ENCODE measurements at places on chromosomes 16 and 17.
A peak's percentile ranks its signal among the peaks of the same experiment; 100 is the strongest.

DNA sequence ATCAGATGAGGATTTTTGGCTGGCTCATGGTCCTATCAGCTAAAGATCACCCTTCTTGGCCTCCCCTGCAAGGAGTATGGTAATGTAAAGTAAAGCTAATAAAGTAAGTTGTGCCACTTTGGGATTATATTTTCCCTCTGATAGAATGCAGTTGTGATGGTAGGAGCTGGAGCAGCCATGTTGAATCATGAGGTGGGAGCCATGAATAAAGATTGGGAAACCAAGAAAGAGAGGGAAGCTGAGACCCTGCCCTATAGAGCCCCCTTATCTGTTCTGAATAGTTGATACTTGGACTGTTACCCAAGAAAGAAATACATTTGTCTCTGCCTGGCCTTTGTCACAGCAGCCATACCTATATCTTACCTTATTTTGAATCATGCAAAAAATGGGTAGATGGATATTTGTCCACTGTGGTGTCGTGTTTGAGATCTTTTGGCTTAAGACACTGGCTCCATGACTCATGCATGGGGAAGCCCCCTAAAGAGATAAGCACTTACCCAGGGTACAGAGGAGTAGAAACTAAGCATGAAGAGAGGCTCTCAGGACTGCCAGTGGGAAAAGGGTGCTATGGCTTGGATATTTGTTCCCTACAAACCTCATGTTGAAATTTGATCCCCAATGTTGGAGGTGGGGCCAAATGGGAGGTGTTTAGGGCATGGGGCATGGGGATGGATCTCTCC is 17.7 kb upstream of the TVP23A start:
- DNase-seq: no peak

- no peak for DNase-seq
Observed at GRCh38 chr17:80812362-80813088, 179.1 kb upstream of the CHMP6 start.

GRCh38 chr16:27481282-27481934 is 68.3 kb downstream of the GTF3C1 start:
- no peak for DNase-seq

DNA sequence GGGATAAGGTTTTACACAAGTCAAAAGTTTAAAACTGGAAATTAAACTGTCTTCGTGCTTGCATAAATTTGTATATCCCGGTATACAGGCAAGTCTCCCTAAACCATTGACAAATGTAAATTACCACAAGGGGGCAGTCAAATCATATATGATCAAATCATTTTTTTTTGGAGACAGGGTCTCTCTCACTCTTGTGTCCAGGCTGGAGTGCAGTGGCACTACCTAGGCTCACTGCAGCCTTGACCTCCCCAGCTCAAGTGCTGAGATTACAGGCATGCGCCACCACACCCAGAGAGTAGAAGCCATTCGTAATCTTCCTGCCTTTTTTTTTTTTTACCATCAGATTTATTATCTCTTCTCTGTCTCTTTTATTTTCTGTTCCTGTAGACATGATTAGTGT is 18.5 kb downstream of the TOP2A start:
- DNase-seq: no peak

DNA sequence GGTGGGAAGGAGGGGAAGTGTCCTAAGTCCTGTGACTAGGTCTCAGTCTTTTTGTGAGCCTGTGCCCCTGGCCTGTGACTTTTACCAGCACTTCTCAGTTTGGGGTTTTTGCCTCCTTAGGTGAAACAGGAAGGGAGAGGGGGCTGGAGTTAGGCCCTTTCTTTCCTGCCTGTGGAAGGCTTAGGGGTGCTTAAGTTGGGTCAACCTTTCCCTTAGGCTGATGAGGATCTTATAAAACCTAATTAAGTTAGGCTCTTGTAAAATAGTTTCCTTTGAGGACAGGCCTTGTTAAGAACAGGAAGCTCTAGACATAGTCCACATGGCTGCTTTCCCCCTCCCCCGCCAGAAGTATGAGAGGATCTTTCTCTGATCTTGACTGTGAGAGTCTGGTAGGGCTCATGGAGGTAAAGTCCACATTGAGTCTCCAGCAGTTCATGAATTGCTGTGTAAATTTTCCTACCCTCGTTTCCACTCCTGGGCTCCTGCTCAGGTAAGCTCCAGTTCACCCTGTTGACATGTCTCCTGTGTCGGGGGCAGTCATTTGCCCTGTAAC is 17.0 kb upstream of the DNASE1 start:
- DNase-seq: no peak

- DNase-seq: no peak
Observed at GRCh38 chr17:78965491-78965924, 14.2 kb downstream of the LGALS3BP start.

- no peak for DNase-seq
Observed at GRCh38 chr16:89690392-89690901, 4.0 kb downstream of the CDK10 start.

- no peak for DNase-seq
Observed at GRCh38 chr17:21512307-21513011, 136.3 kb downstream of the KCNJ12 start.

DNA sequence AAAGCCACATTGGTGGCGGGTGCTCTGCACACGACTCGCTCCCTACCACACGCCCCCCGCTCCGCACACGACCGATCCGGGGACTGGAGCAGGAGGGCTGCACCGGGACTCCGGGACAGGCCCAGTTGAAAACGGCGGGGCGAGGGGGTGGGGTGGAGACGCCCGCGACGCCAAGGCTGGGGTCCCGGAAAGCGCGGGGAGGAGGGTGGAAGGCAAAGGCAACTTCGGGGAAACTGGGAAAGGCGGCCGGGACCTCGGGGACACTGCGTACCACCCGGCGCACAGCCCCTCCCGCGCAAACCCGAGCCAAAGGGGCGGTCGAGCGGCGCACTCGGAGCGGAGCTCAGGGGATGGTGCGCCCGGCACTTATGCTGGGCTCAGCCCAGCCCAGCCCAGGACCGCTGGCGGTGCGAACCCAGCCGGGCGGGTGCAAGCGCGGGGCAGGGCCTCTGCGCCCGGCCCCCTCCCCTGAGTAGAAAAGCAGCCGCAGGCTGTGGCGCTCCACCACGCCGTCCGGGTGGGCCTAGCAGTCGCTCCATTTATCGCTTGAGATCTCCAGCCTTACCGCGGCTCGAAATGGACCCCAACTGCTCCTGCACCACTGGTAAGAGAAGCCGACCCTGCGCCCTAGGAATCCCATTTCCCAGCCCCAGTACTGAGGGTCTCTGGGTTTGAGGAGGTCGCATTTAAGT is at the start of gene MT1M:
Gene MT1M (plus strand): TSS at position 504 of the 692 bp plus-strand sequence. CDS start 73 bp downstream, at position 577.
- no peak for DNase-seq

- no peak for DNase-seq
Observed at GRCh38 chr16:47461598-47462266, 601 bp downstream of the PHKB start.

DNA sequence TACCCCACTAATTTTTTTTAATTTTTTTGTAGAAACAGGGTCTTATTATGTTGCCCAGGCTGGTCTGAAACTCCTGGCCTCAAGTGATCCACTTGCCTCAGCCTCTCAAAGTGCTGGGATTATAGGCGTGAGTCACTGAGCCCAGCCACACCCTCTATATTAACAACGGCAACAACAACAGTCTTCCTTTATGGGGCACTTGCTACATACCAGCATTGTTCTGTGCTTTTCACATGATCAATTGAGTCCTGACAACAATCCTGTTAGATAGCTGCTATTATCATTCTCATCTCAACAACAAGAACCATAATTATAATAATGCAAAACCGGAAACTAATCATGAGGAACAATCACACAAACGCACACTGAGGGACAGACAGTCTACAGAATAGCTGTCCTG is 12.6 kb upstream of the ARL5C start:
- DNase-seq: no peak

- no peak for DNase-seq
Observed at GRCh38 chr17:78014646-78015045, 56.1 kb downstream of the TNRC6C start.

- no peak for DNase-seq
Observed at GRCh38 chr17:14143688-14144087, 74.4 kb downstream of the COX10 start.

GRCh38 chr17:79539944-79540705 is 70.7 kb downstream of the RBFOX3 start:
- DNase-seq: no peak

GRCh38 chr17:53092072-53092471 is 730.7 kb upstream of the KIF2B start:
- DNase-seq: no peak

GRCh38 chr17:81398176-81398831 is 3.0 kb downstream of the BAHCC1 start:
- no peak for DNase-seq

GRCh38 chr16:50265260-50265659 is 1.1 kb upstream of the ADCY7 start:
- DNase-seq: no peak

- DNase-seq: no peak
Observed at GRCh38 chr16:51450909-51451308, 299.8 kb upstream of the SALL1 start.

GRCh38 chr17:63838631-63839171 is 3.8 kb downstream of the SMARCD2 start:
- DNase-seq: no peak

- DNase-seq: no peak
Observed at GRCh38 chr16:65574326-65574966, 452.6 kb upstream of the CDH11 start.

- DNase-seq: no peak
Observed at GRCh38 chr17:75430159-75430974, 24.9 kb upstream of the GRB2 start.

GRCh38 chr17:30236766-30237165 is 1.3 kb upstream of the SLC6A4 start:
- no peak for DNase-seq

DNA sequence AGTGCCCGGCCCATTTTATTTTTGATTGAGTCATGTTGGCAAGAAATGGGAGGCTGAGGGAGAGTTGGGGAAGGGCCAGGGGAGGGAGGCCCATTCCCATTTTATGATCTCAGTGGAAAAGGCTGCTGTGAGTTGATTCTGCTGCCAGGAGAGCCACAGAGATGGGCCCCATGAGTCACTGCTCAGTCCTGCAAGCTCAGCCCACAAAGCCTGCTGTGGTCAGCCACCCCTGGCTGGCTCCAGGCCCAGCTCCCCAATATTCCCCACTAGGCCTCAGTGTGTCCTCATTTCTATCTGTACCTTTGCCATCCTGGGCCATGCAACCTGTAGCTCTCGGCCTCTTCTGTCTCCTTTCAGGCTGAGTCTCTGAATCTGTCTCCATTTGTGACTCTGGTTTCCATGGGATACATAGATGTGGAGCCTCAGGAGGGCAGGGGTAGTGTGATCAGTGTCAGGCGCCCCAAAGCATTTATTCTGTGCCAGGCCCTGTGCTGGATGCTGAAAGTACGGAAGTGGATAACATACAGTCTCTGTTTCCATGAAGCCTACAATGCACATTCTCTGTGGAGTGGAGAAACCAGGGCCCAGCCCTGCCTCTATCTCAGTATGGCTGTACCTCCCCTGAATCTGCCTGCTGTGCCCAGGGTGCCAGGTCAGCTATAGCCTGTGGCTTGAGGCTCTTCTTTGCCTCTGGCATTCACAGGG is 1.9 kb upstream of the PLEKHG4 start:
- DNase-seq: no peak

- no peak for DNase-seq
Observed at GRCh38 chr17:34988644-34989043, 8.3 kb downstream of the LIG3 start.

DNA sequence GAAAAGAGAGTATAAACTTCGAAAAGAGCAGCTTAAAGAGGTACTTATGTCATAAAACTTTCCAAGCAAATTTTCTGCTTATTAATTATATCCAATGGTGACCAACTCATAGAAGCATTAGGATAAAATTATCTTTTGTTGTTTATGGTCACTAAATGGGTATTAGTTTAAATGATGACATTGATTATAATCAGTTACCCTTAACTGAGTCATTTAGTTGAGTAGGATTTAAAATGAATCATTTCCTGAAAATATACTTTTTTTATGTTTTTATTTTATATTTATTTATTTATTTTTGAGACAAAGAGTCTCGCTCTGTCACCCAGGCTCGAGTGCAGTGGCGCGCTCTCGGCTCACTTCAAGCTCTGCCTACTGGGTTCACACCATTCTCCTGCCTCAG is 55.9 kb downstream of the ABHD15 start:
- DNase-seq: no peak

DNA sequence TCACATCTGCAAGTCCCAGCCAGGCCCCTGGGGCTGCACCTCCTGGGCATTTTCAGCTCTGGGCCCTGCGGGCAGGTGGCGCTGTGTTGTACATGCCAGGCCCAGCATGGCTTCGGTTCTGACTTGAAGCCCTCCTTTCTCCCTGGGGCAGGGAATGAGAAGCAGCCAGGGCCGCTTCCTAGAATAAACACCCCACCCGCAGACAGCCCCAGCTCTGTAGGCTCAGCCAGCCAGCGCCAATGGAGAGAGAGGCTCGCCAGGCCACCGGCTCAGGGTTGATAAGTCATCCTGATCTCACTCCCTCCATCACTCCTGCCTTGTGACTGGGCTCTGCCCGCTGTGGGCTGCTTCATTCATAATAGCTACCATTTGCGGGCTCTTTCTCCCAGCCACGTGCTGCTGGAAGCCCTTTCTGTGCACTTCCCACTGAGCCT is 6.0 kb upstream of the GLIS2 start:
- peak; percentile 36 for DNase-seq

DNA sequence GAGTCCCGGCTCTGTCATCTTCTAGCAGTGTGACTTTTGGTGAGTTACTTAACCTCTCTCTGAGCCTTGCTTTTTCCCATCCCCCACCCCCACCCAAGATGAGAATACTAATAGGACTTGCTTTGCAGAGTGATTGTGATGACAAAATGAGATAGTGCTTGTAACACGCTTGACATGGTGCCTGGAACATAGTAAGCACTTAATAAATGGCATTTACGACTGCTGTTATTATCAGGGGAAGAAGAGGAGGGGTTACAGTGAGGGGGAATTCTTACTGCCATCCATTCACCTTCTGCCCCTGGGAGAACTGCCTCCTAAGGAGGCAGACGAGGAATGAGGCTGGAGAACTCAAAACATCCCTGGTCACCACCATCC is 7.8 kb downstream of the DLX4 start:
- no peak for DNase-seq

- DNase-seq: no peak
Observed at GRCh38 chr16:87117936-87118335, 199.3 kb downstream of the C16orf95 start.

- no peak for DNase-seq
Observed at GRCh38 chr16:12406926-12407690, 396.6 kb downstream of the CPPED1 start.

DNA sequence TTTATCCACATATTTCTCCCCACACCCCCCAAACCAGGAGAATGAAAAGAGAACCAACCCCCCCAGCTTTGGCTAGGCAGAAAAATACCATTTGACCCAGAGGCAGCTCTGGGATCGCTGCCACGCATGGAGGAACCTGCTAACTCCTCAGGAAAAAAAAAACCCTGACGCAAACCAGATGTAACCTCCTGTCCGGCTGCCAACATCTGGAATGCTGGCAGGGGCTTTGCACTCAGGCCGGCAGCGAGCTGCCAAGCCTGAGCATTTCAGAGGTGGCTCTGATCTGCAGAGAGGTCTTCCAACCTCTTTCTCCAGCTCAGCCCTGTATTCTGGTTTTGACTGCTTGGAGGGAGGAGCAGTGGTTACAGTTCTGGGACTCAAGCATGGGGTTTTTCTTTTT is 8.2 kb downstream of the IGFBP4 start:
- no peak for DNase-seq

Data from stimulated activated CD8-positive, alpha-beta memory T cell treated with anti-CD3 and anti-CD28 coated beads, Interleukin-7, amount 100 ng/mL, for 1 hour (primary cell).